ENCODE measurements at places on chromosomes 2 and 18.
A peak's percentile ranks its signal among the peaks of the same experiment; 100 is the strongest.

GRCh38 chr2:101921319-101921952, 70.3 kb upstream of the IL1R2 start:
- no peak for DNase-seq

DNA sequence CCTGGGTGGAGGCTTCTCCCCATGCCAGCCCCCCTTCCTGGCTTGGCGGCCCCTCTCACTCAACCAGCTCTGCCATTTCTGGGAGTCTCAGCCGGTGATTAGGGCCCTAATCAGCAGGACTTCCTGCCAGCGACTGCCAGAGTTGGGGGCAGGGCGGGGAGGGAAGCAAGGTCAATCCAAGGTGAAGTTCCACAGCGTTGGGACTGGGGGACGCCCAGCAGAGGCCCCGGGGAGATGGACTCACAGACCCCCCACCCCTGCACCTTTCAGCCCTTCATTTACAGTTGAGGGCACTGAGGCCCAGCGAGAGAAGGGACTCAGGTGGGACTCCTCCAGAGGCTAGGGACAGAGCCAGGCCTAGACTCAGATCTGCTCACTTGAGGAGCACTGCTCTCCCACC, 65.3 kb downstream of the TNS1 start:
- DNase-seq = no peak

DNA sequence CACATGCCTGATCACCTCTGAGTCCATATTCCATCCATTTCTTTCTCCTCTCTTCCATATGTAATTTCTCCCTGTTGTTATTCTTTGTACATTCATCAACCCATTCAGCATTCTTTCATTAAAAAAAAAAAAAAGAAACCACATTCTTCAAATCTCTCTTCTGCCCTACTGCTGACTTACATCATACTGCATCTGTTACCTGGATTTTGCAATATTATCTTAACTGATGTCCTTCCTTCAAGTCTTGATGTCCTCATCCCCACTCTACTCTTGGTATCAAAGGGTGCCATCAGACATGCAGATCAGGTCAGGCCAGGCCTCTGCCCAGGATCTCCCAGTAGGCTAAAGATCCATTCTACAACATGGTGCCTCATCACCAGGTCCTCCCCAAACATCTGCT, 90.6 kb downstream of the SGPP2 start:
- no peak for DNase-seq

- no peak for DNase-seq
These were observed 97.8 kb downstream of the EPC2 start for GRCh38 chr2:148742373-148742772.

DNA sequence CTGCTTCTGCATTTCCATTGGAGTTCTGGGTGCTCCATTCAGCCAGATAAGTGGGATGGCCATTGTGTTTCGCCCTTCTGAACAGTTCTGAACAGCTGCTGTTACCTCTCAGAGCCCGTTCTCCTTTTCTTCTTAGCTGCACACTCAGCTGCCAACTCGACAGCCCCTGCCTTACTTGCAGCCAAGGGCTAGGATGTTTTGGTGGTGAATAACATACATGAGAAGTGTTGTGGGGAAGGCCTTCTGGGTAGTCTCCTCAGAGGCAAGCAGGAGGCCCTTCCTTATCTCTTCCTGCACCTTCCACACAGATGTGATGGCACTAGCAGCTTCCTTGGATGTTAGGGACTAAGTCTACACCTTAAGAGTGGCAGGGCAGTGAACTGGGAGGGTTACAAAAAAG, 138.4 kb upstream of the NOSTRIN start:
- DNase-seq = no peak

DNA sequence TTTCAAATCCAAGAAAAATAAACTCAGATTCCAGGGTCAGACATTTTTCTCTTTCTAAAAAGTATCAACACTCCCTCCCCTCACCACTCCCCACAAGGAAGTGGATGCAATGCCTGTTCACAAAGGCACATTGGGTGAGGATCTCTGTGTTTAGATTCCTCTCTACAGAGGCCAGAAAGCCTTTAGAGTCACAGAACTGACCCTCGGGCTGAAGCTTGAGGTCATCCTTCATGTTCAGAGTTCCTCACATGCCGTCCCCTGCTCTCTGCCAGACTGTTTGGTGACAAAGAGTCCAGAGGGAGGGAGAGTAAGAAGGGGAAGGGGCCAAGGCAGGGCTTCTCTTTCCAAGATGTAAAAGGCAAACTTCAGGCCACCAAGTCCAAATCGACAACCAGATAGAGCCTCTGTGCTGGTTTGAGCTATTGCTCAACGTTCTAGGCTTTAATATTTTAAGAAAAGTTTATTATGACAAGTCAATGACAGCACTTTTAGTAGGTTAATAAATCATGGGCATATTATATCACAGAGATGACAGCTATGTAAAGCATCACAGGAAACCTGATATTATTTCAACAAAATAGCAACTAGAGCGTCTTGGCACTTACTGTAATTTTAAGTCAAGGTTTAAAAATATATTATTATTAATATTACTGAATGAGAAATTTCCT, 269.4 kb downstream of the ETAA1 start:
- no peak for DNase-seq

DNA sequence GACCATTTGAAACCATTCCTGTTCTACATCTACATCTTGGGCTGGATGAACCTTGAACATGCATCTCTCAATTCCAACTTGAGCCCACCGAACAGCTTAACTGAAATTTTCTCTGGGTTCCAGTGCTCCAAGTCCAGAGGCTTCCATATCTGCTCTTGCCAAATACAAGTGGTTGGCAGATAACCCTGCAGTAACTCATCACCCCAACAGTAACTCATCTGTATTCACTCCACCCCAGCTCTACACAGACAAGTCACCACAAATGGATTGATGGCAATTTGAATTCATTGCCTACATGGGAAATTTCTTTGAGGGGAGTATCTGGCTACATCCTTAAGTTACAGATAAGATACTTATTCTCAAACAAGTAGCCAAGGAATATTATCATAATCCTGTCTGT, 502.4 kb upstream of the TNP1 start:
- no peak for DNase-seq

DNA sequence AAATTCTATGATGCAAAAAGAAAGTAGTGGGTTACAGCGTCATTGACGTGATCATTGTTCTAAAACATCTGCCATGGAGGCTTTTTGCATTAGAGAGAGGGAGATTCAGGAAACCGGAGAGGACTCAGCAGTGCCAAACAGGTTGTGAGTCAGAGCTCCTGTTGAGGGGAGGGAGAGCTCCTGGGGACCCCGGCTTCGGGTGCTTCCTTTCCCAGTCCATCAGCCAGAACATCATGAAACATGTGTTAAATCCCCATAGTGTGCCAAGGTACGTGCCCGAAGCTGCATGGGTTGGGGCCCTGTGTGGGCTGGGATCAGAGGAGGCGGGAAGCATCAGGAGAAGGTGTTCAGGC, 791 bp upstream of the CYRIA start:
- DNase-seq = no peak

- DNase-seq = no peak
These were observed 408.1 kb downstream of the THSD7B start for GRCh38 chr2:137173463-137173862.

GRCh38 chr2:205614965-205615364, 67.3 kb upstream of the NRP2 start:
- no peak for DNase-seq

- DNase-seq = peak; percentile 46
These were observed 19.6 kb downstream of the UGP2 start for GRCh38 chr2:63861220-63861822.

GRCh38 chr2:200786423-200786822, 25.3 kb upstream of the BZW1 start:
- no peak for DNase-seq

GRCh38 chr18:48230467-48231113, 178.6 kb downstream of the ZBTB7C start:
- peak; percentile 73 for DNase-seq

DNA sequence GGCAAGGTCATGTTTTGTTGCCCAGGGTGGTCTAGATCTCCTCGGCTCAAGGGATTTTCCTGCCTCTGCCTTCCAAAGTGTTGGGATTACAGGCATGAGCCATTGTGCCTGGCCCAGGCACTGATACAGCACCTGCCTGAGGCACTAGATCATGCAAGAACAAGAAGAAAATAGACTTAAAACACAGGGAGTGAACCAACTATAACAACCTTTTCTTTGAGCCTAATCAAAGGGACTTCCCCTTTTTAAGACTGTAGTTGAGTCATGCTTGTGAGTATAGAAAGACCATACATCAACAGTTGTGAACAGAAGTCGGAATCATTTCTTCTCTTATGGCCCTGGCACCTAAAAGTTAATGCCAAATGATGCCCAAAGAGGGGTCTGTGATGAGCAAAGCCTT, 47.9 kb upstream of the MAPRE2 start:
- no peak for DNase-seq

DNA sequence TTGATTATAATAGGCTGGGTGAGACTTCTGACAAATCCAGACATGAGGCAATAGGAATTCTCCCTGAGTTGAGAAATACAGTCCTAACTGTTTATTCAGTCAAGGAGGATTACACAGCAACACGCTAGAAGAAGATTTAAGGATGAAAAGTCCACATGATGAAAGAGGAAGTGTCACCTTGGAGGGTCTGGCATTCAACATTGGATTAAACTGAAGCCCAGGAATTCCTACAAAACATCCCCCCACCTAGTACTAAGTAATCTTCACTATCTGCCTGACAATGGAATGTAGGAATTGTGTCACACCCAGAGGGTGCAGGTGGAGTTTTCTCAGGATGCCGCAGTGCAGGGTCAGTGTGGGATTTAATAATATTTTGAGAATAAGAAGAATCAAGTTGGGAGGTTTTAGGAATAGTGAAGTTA, 142.4 kb downstream of the SOCS6 start:
- DNase-seq = no peak

DNA sequence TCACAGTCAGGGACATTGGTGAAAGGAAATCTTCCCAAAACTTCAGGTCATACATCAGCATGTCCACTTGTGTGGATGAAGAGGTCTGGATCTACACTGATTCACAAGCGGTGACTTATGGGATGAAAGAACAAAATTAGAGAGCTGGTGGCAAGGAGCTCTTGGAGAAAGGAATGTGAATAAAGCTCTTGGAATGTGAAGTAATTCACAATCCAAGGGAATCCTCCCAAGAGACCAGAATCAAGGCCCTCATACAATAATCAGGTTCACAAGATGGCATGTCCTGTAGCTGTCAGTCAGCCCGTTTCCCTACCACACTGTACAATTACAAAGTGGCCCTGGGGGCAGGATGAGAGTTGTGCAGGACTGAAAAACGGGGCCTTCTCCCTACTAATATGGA, 96.2 kb downstream of the MRPS9 start:
- DNase-seq = no peak

GRCh38 chr2:237056287-237056875, 29.3 kb upstream of the COPS8 start:
- DNase-seq = no peak

- DNase-seq = no peak
These were observed 465.1 kb downstream of the LPIN1 start for GRCh38 chr2:12211326-12212175.

DNA sequence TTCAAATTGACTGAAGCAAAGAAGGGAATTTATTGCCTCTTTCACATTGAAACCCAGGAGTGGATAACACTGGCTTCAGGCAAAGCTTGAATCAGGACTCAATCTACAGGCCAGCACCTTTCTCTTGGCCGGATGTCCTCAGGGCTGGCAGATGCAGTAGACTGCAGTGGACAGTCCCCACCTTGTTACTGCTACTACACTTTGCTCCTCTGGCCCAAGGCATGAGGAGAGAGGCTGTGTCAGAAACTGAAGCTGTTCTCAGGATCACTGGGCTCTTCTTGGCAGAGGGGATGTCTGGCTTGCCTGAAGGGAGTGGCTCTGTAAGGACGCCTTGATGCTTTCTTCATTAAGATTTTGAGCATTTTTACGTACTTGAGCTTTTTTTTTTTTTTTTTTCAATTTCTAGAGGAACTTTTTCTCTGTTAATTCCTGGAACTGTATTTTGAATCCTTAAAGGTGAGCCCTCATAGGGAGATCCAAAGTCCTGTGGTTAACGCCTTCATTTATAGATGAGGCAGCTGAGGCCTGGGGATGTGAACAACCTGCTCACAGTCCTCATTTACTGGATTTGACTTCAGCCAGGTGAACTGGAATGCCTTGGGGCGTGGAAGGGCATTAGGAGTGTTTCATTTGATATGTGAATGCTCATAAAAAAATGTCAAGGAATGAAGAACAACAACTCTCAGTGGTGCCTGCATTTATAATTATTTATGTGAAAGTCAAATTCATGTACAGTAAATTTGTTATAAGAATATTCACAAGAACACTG, 36.6 kb downstream of the CASP10 start:
- no peak for DNase-seq

GRCh38 chr2:166404831-166405568, 29.3 kb upstream of the SCN9A start:
- DNase-seq = no peak

- peak; percentile 33 for DNase-seq
These were observed 11.5 kb upstream of the SLC11A1 start for GRCh38 chr2:218370410-218371063.

- no peak for DNase-seq
These were observed 665.1 kb upstream of the ZEB2 start for GRCh38 chr2:145184741-145185651.

DNA sequence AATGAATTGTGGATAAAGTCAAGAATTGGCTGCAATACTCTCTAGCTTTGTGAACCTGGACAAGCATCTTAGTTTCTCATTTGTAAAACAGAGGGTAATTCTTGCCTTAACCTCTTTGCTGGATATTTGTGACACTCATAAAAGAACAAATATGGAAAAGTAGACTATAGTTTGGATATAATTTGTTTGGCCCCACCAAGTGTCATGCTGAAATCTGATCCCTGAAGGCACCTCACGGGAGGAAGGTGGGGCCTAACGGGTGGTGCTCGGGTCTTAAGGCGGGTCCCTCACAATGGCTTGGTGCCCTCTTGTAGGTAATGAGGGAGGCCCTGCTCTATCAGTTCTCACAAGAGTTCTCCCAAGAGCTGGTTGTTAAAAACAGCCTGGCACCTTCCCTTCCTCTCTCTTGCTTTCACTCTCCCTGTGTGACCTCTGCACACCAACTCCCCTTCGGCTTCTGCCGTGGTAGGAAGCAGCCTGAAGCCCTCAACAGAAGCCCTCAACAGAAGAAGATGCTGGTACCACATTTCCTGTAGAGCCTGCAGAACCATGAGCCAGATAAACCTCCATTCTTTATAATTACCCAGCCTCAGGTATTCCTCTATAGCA, 37.4 kb downstream of the ARL4C start:
- DNase-seq = no peak

- DNase-seq = peak; percentile 19
These were observed at the start of gene CAVIN2 for GRCh38 chr2:191846515-191847476. CAVIN2 (minus strand) TSS chr2:191847088; CDS start chr2:191846925, 163 bp downstream.
